ENCODE measurements at places on chromosomes 7 and 10. TPM values are rescaled to one million over a fixed set of nuclear protein-coding genes. Genes with fewer than 3 reads are reported as not detected.

DNA sequence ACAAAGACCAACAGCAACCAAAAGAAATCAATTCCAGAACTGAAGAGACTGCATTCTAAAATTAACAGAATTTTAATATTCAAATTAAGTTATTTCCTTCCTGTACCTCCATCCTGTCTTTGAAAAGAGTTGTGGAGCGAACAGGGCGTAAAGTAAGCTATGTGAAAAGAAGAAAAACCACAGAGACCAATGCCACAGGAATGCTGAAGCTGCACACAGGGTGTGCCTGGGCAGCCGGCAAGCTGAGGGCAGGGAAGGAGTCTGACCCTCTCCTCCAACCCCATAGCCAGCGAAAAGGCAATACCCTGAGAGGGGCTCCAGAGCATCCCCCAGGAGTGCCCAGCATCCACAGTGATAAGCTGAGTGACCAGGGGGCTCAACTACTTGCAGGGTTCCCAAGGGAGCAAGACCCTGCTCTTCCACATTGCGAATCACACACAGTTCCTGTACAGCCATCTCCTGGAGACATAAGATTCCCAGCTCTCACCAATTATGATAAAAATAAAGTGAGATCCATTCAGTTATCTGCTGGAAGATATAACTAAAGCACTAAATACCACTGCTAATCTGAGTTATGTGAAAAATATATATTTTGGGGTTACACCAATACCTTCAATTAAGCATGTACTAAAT is 93.8 kb downstream of the PARD3 start:
- DNase-seq = no peak

- no peak for DNase-seq
These were observed 46.6 kb downstream of the AGMO start for GRCh38 chr7:15515252-15515651.

- DNase-seq = no peak
These were observed 460 bp downstream of the ANXA11 start for GRCh38 chr10:80204677-80205476.

OPN1SW gene
- total RNA-seq = not detected

- DNase-seq = peak; percentile 72
These were observed 1421.2 kb upstream of the CELF2 start for GRCh38 chr10:9596368-9596920.

DNA sequence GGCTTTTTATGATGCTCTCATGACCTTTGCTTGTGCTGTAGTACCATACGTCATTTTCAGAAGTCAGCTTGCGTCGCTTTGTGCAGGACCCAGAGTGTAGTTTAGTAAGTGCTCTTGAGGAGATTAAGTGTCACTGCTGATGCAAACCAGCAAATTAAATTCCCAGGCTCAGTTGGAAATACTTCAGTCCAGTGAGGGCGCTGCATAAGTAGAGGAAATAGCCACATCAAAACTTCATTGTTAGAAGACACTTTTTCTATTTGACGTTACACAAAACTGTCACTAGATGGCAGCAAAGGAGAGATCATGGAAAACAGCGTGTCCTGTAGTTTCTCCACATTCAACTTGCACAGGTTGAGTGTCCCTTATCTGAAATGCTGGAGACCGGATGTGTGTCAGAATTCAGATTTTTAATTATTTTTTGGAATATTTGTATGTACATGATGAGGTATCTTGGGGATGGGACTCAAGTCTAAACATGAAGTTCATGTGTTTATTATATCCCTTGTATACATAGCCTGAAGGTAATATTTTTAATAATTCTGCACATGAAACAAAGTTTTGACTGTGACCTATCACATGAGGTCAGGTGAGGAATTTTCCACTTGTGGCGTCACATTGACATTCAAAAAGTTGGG is 7.9 kb downstream of the ZNF22 start:
- peak; percentile 65 for DNase-seq

- DNase-seq = no peak
These were observed 111.3 kb downstream of the ITGB8 start for GRCh38 chr7:20441991-20442441.
